ENCODE measurements at places on chromosomes 3 and 15. TPM values are rescaled to one million over a fixed set of nuclear protein-coding genes. Genes with fewer than 3 reads are reported as not detected.

DNA sequence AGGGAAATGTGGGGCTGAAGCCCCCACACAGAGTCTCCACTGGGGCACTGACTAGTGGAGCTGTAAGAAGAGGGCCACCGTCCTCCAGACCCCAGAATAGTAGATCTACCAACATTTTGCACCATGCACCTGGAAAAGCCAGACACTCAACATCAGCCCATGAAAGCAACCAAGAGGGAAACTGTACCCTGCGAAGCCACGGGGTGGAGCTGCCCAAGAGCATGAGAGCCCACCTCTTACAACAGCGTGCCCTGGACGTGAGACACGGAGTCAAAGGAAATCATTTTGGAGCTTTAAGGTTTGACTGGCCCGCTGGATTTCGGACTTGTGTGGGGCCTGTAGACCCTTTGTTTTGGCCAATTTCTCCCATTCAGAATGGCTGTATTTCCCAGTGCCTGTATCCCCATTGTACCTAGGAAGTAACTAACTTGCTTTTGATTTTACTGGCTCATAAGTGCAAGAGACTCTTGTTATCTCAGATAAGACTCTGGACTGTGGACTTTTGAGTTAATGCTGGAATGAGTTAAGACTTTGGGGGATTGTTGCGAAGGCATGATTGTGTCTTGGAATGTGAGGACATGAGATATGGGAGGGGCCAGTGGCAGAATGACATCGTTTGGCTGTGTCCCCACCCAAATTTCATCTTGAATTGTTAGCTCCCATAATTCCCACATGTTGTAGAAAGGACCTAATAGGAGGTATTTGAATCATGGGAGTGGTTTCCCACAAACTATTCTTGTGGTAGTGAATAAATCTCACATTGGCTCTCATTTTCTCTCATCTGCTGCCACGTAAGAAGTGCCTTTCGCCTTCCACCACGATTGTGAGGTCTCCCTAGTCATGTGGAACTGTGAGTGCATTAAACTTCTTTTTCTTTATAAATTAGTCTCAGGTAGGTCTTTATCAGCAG is 105.8 kb downstream of the CBLB start:
- no peak for DNase-seq

- no peak for DNase-seq
Measured at GRCh38 chr3:29381595-29381994, 100.7 kb downstream of the RBMS3 start.

DNA sequence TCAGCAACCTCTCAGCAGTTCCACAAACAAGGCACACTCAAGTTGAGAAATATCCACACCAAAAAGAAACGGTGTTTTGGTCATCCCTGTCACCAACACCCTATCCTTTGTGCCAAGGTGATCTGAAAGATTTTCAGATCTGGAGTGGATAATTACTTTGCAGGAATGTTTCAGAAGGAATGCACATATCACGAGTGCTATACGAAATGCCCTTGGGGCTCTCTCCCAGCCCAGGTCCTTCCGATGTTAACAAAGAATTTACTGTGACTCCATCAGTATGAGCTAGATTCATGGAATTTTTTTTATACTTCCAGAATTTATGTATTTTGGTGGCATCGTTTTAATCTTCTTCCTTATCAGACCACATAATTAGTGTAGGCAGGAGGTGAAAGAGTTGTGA is 105.0 kb downstream of the GRM7 start:
- DNase-seq: no peak

The MITF gene
- 9.1 TPM for total RNA-seq

The KLHL6 gene
- total RNA-seq: 53.6 TPM
